ENCODE measurements at places on chromosomes 6 and 20.

DNA sequence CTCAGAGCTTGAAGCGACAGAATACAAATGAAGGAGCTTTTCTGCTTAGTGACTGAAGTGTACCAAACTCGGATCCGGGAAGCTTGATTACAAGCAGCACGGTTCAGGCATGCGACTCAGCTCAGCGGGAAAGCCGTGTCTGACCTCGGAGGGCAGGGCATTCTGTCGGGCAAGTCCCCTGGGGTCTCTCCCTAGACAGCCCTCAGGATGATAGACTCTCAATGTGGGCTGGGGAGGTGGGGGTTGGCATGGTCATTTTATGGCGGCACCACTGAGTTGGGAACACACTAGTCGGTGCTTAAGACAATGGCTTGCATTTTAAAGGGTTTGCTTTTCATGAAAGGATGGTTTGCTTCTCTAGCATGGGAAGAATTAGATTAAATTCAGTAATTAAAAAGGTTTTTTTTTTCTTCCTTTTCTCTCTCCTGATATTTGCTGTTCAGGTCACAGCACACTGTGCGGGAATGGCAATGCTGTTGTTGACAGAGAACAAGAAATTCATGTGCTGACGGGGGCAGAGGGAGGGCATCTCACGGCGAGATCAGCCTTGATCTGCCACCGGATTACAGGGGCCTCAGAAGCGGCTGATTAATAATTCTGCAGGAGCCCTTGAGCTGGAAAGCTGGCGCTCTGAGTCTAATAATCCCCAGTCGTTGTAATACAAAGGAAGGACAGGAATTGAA, 80.7 kb upstream of the TRAF3IP2 start:
- no peak for DNase-seq

- DNase-seq: no peak
Measured at GRCh38 chr6:129678463-129678862, 31.5 kb downstream of the ARHGAP18 start.

- no peak for DNase-seq
Measured at GRCh38 chr6:1575210-1576041, 34.3 kb upstream of the FOXC1 start.

DNA sequence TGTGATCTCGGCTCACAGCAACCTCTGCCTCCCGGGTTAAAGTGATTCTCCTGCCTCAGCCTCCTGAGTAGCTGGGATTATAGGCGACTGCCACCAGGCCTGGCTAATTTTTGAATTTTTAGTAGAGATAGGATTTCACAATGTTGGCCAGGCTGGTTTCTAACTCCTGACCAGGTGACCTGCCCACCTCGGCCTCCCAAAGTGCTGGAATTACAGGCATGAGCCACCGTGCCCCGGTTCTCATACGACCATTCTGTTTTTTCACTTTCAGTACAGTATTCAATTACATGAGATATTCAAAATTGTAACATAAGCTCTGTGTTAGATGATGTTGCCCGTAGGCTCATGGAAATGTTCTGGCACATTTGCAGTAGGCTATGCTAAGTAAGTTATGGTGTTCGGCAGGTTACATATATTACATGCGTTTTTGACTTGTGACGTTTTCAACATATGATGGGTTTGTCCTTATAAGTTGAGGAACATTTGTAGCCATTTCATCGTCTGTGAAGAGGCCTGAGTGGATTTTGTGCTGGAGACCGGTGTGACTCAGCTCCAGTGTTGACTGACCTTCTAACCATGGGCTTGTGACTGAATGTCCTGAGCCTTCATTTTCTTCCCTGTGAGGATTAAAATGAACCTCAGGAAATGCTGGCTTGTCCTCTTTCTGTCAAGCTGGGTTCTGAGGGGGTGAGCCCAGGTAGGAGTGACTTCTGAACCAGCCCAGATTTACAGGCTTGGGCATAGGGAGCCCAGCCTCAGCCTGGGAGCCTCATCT, 12.2 kb downstream of the PPARD start:
- DNase-seq: no peak

DNA sequence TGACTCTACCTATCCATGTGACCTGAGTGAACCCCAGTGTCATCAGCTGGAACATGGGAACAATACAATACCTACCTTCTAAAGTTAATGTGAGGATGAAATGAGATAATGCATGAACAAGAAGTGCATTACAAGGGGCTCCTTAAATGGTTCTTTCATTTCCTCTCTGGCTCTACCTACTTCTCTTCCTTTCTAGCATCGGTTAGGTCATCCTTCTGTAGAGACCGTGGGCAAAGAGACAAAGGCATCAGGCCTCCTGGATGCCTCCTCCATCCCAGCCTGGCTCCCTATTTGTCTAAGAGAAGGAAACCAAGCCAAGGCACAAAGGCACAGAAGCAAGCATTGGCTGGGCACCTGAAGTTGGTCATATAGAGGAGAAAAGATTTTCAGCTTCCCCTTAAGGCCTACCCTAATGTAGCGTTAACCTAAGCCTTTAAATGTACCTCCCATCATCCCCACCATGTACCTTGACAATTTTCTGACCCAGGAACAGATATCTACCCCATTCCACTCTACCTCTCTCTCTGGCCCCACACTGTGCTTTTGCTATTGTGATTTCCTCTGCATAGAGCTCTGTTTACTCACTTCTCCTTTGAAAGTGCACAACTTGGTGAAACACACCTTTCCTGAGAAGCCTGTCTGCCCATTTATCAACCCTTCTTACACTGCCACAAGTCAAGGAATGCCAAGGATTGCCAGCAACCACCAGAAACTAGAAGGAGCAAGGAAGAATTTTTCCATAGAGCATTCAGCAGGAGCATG, 86.6 kb downstream of the GCLC start:
- no peak for DNase-seq

DNA sequence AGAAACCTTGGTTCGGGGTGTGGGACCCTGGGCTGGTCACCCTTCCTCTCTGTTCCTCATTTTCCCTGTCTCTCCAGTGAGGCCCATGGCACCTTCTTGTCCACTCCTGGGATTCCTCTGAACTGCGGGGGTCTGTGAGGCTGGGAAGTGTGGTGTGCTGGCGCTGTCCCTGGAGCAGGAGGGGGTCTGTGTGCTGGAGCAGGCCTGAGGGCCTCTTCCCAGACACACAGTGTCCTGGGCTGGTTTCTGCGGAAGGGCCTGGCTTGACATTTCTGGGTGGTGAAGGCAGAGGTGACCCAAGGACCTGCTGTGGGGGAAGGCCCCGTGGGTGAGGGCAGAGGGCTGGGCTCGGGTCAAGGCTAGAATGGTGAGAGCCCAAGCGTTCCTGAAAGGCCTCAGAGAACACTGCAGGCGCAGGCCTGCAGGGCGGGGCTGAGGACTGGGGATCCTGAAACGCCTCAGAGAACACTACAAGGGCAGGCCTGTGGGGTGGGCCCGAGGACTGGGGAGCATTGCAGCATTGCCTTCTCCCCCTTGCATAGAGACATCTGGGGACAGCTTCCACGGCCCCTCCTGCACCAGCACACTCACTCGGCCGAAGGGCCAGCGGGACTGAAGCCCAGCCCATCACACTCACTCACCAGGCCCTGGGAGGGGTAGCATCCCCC, 10.6 kb upstream of the BAK1 start:
- no peak for DNase-seq
